ENCODE measurements at places on chromosomes 16 and 17. TPM values are rescaled to one million over a fixed set of nuclear protein-coding genes. Genes with fewer than 3 reads are reported as not detected.
A peak's percentile ranks its signal among the peaks of the same experiment; 100 is the strongest.

NECAB2 gene
- total RNA-seq: 2.7 TPM

DNA sequence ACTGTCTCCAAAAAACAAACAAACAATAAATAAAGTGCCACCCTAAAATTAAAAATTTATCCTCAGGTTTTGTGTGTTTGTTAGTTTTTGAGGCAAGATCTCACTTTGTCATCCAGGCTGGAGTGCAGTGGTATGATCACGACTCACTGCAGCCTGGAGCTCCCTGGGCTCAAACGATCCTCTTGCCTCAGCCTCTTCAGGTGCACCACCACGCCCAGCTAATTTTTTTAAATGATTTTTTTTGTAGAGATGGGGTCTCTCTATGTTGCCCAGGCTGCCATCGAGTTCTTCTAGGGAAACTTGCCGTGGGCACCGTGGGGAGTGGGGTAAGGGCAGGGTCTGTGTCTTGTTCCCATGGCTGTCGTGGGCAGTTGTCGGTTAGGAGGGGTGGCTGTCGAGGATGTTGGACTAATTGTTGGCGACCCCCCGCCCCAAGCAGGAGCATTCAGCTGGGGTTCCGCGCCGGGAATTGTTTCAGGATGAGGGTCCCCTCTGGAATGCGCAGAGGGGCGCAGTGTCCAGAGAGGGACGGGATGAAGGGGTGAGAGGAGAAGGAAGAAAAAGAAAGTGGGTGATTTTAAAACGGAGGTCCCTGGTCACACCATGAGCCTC is 1.1 kb upstream of the RNF213 start:
- peak overlapping the region; percentile 58 for H3K4me3 ChIP-seq
- no peak overlapping the region for H3K27ac ChIP-seq
- DNase-seq: no peak
- peaks cover 15% of the 10 kb centered on the region for H3K4me1 ChIP-seq
- H3K27me3 ChIP-seq: no peaks in the 10 kb centered on the region

MARCHF10 gene
- total RNA-seq: 0.36 TPM

VMO1 gene
- 0.75 TPM for total RNA-seq

GRCh38 chr17:7932483-7932891 is 481 bp downstream of the CNTROB start:
- H3K4me1 ChIP-seq: peaks cover 5% of the 10 kb centered on the region
- peak overlapping the region; percentile 47 for H3K27ac ChIP-seq
- no peak for DNase-seq
- H3K27me3 ChIP-seq: peaks cover 16% of the 10 kb centered on the region
- peaks cover 38% of the 10 kb centered on the region for H3K36me3 ChIP-seq

- H3K36me3 ChIP-seq: no peaks in the 10 kb centered on the region
- no peaks in the 10 kb centered on the region for H3K4me1 ChIP-seq
- H3K27ac ChIP-seq: no peak overlapping the region
- no peak for DNase-seq
- no peak overlapping the region for H3K4me3 ChIP-seq
Observed at GRCh38 chr16:15721018-15721417, 71.0 kb downstream of the NDE1 start.

CACNG3 gene
- not detected for total RNA-seq

All from endodermal cell (in vitro differentiated cells).